ENCODE measurements at places on chromosomes 5 and 9.

DNA sequence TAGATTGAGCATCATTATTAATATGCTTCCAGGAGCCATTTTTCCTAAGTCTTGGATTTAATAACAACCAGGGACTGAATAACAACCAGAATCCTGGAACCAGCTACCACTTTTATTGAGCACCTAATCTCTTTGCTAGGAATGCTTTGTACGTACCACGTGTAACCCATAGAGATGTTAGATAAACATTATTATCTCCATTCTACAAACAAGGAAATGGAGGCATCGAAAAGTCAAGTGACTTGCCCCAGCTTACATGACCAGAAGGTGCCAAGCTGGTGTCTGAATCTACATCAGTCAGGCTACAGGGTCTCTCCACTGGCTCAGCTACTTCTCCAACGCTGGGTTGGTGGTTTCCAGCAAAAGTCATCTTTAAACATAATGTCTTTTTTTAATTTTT, 256.1 kb upstream of the ANKRD55 start:
- peaks cover 5% of the 10 kb centered on the region for H3K36me3 ChIP-seq
- no peak for DNase-seq
- H3K4me3 ChIP-seq: no peak overlapping the region
- no peak overlapping the region for H3K27ac ChIP-seq
- H3K27me3 ChIP-seq: peaks cover 1% of the 10 kb centered on the region

DNA sequence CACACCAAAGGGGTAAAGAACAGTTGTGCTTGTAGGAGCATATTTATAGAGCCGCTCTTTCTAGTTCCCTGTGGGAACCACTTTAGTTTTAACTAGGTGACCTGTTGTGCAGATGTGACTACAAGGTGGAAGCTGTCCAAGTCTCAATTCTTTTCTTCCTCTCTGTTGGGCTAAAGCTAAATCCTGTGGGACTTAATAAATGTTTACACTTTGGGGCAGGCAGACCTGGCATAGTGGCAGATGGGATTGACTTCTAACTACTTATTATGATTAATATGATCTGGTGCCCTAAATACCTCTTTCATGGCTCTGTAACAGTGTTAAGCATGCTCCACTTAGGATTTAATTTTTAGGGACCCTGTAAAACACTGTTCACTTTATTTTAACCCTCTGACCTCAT, 265.3 kb downstream of the KCTD16 start:
- peak overlapping the region; percentile 79 for H3K27ac ChIP-seq
- H3K4me1 ChIP-seq: peaks cover 12% of the 10 kb centered on the region
- H3K36me3 ChIP-seq: no peaks in the 10 kb centered on the region
- H3K4me3 ChIP-seq: no peak overlapping the region

GRCh38 chr9:11103525-11103924, 490.7 kb upstream of the PTPRD start:
- DNase-seq: no peak
- H3K4me1 ChIP-seq: peaks cover 4% of the 10 kb centered on the region
- no peaks in the 10 kb centered on the region for H3K27me3 ChIP-seq
- H3K4me3 ChIP-seq: no peak overlapping the region

- no peaks in the 10 kb centered on the region for H3K4me1 ChIP-seq
- no peaks in the 10 kb centered on the region for H3K27me3 ChIP-seq
- no peak for DNase-seq
- H3K36me3 ChIP-seq: no peaks in the 10 kb centered on the region
Measured at GRCh38 chr9:13485068-13485596, 205.6 kb upstream of the MPDZ start.

DNA sequence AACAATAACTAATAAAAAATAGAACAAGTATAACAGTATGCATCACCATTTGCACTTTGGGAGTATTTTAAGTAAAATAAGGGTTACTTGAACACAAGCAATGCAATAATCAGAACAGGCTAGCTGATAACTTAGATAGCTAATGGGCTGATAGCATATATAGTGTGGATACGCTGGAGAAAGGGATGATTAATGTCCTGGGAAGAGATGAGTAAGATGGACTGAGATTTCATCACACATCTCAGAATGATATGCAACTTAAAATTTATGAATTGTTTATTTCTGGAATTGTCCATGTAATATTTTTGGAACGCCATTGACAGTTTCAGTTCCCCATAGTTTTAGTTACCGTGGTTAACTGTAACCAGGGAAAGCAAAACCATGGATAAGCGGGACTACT, 173.6 kb downstream of the ISL1 start:
- peaks cover 6% of the 10 kb centered on the region for H3K27me3 ChIP-seq
- no peak overlapping the region for H3K27ac ChIP-seq
- no peak overlapping the region for H3K4me3 ChIP-seq
- peaks cover 9% of the 10 kb centered on the region for H3K4me1 ChIP-seq
- no peak for DNase-seq
- H3K36me3 ChIP-seq: peaks cover 7% of the 10 kb centered on the region

DNA sequence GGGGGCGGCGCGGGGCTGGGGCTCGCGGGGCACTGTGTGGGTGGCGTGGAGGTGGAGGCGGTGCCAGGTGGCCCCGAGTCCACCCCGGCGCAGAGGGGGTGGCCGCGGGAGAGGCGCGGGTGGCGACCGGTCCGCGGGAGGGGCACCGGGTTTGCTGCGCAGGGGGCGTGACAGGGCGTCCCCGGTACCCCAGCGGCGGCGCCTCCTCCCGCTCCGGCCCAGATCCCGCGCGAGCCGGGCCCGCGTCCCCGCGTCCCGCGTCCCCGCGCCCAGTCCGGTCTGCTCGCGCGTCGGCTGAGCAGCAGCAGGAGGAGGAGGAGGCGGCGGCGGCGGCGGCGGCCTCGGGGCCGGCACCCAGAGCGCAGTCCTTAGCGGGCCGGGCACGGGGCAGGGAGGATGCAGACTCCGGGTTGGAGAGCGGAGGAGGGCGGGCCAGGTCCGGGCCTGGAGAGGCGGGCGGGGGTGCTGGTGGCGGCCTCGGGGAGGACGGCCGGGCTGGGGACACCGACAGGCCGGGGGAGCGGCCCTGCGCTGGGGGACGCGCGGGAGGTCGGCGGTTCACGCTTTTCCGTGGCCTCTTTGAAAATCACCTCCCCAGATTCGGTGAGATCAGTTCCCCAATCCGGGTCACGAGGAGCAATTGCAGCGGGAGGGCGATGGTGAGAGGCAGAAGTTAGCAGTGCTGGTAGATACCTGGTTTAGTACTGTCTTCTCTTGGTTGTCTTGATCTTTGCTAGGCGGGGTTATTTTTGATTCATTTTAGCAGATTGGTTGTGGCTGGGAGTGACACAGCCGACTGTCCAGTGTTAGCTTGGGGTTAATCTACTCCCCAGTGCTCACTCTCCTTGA, 1.7 kb downstream of the TRIO start:
- H3K4me1 ChIP-seq: peaks cover 54% of the 10 kb centered on the region
- peak overlapping the region; percentile 95 for H3K4me3 ChIP-seq
- peaks cover 18% of the 10 kb centered on the region for H3K27me3 ChIP-seq
- DNase-seq: peak; percentile 68
- peak overlapping the region; percentile 93 for H3K27ac ChIP-seq

- no peak for DNase-seq
- H3K27ac ChIP-seq: no peak overlapping the region
- H3K36me3 ChIP-seq: no peaks in the 10 kb centered on the region
- no peak overlapping the region for H3K4me3 ChIP-seq
- H3K4me1 ChIP-seq: peaks cover 2% of the 10 kb centered on the region
Measured at GRCh38 chr5:143398053-143398355, 5.5 kb downstream of the NR3C1 start.

- H3K27me3 ChIP-seq: peaks cover 12% of the 10 kb centered on the region
- no peak within 1 kb of the TSS for H3K27ac ChIP-seq
- H3K36me3 ChIP-seq: no peaks in the 10 kb centered on the region
- H3K4me3 ChIP-seq: peak within 1 kb of the TSS; percentile 90
- peaks cover 4% of the 10 kb centered on the region for H3K4me1 ChIP-seq
Measured at GRCh38 chr5:175657593-175658271, at the start of gene HRH2. Gene HRH2 (plus strand): TSS chr5:175658071. CDS start chr5:175683234, 25,163 bp downstream.
